ENCODE measurements at places on chromosomes 2 and 18.
A peak's percentile ranks its signal among the peaks of the same experiment; 100 is the strongest.

GRCh38 chr2:238029853-238030252 is 30.9 kb upstream of the SCLY start:
- DNase-seq, result no peak

- no peak for DNase-seq
Observed at GRCh38 chr2:234412726-234413125, 84.2 kb downstream of the ARL4C start.

DNA sequence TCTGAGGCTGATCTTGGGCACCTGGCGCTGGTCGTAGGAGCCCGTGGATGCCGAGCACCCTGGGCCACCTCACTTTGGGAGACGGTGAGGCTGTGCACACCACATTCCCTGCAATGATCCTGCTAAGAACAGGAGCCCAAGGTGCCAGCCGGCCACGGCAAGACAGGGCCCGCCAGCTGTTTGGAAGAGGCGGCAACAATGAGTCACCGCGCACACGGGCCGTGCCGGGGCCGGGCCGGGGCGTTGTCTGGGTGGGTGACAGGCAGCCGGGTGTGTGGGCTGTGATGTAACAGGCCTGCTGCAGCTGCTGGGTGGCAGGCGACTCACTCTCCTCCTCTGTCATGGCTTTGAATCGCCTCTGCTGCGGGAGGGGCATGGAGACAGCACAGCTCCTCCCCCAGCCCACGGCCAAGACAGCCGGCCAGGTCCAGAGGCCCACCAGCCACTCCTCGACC is 49.7 kb upstream of the ODC1 start:
- DNase-seq, result peak; percentile 35

- DNase-seq, result no peak
Observed at GRCh38 chr2:2269989-2270562, 61.0 kb downstream of the MYT1L start.

GRCh38 chr2:122539311-122539710 is 783.9 kb downstream of the TSN start:
- DNase-seq, result no peak

DNA sequence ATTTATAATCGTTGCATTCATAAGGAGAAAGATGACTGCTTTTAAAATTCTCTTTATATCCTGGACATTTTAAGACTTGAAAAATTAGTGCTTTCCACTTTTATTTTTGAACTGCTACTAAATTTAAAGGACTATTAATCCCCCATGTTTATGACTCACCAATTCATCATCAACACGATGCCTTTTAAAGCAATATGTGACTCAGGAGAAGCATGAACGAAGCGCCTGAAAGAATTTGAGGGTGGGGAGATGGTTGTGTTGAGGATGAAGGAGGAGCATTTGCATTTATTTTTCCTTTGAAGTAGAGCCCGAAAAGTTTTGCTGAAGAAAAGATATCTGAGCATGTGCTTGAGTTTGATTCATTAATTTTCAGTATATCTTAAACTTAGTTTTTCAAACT is 192.2 kb upstream of the LRRTM1 start:
- no peak for DNase-seq

DNA sequence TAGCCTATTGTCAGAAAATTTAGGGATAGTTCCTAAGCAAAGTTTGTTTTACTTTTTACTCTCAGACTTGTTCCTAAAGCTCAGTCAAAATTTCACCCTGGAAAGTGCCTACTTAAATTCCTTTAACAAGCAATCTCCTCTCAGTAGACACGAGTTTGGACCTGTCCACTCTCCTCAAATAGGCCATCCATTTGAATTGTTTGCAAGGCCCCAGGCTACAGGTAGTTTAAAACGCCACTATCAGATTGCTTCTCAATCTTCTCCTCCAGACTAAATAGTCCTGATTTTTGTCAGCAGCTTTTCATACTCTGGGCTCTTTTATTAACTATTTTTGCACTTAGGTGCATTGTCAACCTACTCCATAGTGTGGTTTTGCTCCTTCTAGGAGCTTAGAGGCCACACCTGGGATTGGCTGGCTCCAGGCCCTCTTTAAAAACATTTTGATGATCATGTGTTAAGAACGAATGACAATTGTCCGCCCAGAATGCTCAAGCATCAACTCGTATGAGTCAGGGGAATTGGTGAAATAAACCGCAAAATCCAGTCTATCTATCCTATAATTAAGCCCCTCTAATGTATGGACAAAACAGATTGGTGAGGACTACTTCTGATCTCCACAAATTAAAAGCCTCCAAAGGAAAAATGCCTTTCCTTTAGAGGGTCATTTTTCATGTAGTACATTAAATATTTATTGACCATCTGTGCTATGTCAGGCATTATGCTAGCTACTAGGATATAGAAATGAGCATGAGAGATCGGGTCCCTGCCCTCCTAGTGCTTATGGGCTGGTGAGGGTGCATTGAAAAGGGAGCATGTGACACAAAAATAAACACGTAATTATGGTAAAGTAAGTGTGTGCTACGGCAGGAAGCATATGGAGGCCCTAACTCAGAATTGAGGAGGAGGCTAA is 333.8 kb upstream of the TNP1 start:
- no peak for DNase-seq

- no peak for DNase-seq
Observed at GRCh38 chr2:20523073-20523798, 76.4 kb downstream of the RHOB start.

GRCh38 chr2:200930947-200931626 is 32.4 kb downstream of the ORC2 start:
- no peak for DNase-seq

GRCh38 chr2:129009555-129010146 is 691.0 kb upstream of the HS6ST1 start:
- no peak for DNase-seq

DNA sequence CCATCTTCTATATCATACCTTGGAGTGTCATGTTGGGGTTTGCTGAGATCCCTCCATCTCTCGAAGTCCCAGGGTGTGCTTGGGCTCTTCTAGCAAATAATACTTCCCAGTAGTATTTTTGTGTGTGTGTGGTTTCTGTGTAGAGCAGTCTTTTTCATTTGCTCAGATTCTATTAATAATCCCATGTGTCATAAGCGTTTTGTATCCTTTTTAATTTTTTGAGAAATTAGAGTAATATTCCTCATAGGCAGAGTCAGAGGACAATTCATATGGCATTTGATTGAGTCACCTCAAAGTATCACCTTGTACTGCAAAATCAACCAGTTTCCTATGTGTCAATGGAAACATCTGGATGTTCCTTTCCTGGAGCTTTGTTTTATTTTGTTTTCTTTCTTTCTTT is 37.4 kb upstream of the PPP1R1C start:
- no peak for DNase-seq

- no peak for DNase-seq
Observed at GRCh38 chr2:215652388-215652787, 216.5 kb upstream of the FN1 start.

GRCh38 chr2:129438501-129439057 is 540.9 kb upstream of the RAB6C start:
- no peak for DNase-seq
